ENCODE measurements at places on chromosomes 7 and 10. TPM values are rescaled to one million over a fixed set of nuclear protein-coding genes. Genes with fewer than 3 reads are reported as not detected.

STARD3NL gene
- total RNA-seq: 52.1 TPM

HMX3 gene
- not detected for total RNA-seq

FBXO24 gene
- total RNA-seq: not detected

PLPP4 gene
- total RNA-seq: not detected

DNA sequence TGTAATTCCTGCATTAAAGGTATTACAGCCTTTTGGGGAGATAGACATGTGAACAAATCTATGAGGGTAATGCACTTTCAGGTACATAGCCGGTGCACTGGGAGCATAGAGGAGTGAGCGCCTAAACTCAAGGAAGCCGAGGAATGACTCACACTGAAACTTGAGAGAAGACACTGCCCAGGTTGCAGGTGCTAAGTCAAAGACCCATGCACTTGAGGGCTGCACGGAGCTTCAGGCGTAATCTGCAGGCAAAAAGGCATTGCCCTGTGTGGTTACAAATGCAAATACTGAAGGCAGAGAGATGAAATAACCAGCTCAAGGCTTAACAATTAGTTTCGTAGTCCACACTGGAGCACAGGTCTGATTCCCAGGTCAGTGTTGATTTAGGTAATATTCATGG, 51.0 kb upstream of the OSBPL3 start:
- no peak overlapping the region for H3K27ac ChIP-seq
- no peak overlapping the region for H3K4me3 ChIP-seq
- no peak for DNase-seq

DNA sequence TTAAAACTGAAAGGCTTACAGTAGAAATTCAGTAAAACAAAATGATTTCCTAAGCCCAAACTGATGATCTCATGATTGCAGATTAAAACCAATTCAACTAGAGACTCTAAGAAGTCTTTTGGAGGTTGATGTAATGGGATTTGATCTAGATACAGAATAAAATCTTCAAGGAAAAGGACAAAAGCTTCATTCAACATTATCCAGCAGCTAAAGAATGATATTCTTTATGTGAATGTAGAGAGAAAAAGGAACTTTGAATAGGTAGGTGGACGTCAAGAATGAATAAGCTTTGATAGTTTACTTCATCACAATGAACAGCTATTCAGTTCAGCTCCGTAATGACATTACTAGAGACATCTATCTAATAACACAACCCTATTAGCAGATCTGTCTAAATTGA, 744.4 kb downstream of the PHTF2 start:
- no peak overlapping the region for H3K27ac ChIP-seq
- DNase-seq: no peak
- no peaks in the 10 kb centered on the region for H3K4me1 ChIP-seq
- no peaks in the 10 kb centered on the region for H3K27me3 ChIP-seq

DNA sequence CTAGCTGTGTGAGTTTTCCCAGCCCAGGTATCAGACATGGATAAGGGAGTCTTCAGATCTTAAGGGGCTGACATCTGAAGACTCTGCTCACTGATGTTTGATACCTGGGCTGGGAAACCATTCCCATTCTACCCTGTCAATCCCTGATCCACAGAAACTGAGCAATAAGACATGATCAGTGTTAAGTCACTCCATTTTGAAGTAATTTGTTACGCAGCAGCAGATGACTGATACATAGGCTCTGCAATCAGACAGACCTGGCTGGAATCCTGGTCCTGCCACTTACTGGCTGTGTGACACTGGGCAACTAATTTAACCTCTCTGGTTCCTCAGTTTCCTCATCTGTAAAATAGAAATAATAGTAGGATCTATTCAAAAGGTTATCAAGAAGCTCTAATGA, 6.6 kb downstream of the DCLRE1C start:
- no peaks in the 10 kb centered on the region for H3K27me3 ChIP-seq
- no peak overlapping the region for H3K4me3 ChIP-seq
- H3K4me1 ChIP-seq: peaks cover 25% of the 10 kb centered on the region
- H3K36me3 ChIP-seq: peaks cover 6% of the 10 kb centered on the region
- no peak overlapping the region for H3K27ac ChIP-seq

- peak overlapping the region; percentile 94 for H3K27ac ChIP-seq
- H3K4me3 ChIP-seq: peak overlapping the region; percentile 25
- no peak for DNase-seq
- peaks cover 69% of the 10 kb centered on the region for H3K4me1 ChIP-seq
- H3K36me3 ChIP-seq: peaks cover 6% of the 10 kb centered on the region
- H3K27me3 ChIP-seq: no peaks in the 10 kb centered on the region
Observed at GRCh38 chr10:109919220-109919619, 4.1 kb downstream of the XPNPEP1 start.

DNA sequence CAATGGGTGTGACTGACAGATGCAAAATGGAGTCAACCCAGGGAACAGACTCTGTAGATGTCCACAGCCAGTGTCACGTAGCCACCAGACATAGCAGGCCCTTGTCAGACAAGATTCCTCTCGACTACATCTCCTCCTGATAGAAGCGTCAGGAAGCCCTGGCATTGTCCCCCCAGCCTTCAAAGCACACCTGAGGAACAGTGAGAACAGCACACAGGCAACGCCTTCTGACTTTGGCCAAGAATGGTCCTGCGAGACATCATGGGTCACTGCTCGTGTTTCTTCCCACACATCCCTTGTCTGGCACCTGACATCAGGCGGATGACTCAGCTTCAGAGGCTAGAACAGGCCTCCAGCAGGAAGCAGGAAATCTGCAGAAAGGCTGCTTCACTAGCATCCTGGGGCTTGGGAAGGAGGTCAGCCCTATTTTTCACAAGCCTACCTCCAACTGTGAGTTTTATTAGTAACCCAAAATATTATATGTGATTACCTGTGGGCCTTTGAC, 52.8 kb upstream of the GPR26 start:
- no peaks in the 10 kb centered on the region for H3K36me3 ChIP-seq
- DNase-seq: no peak
- no peak overlapping the region for H3K27ac ChIP-seq
- peaks cover 18% of the 10 kb centered on the region for H3K27me3 ChIP-seq
- H3K4me3 ChIP-seq: no peak overlapping the region
- H3K4me1 ChIP-seq: no peaks in the 10 kb centered on the region

DNA sequence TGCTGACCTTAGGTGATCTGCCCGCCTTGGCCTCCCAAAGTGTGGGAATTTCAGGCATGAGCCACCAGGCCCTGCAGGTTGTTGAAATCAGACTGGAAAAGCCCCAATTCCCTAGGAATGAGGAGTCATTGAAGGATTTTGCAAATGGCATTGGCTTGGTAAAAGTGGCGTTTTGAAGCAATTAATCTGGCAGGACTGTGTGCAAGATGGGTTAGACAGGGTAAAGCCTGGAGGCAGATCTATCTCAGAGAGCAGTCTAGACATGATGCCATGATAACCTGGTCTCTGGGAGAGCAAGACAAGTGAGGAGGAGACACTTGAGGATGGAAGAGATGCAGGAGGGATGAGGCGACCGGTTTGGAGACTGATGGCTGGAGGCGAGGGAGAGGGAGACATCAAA, 45.7 kb upstream of the UBE2H start:
- no peak overlapping the region for H3K4me3 ChIP-seq
- H3K27me3 ChIP-seq: no peaks in the 10 kb centered on the region
- no peaks in the 10 kb centered on the region for H3K4me1 ChIP-seq
- no peak for DNase-seq
- H3K27ac ChIP-seq: no peak overlapping the region

DNA sequence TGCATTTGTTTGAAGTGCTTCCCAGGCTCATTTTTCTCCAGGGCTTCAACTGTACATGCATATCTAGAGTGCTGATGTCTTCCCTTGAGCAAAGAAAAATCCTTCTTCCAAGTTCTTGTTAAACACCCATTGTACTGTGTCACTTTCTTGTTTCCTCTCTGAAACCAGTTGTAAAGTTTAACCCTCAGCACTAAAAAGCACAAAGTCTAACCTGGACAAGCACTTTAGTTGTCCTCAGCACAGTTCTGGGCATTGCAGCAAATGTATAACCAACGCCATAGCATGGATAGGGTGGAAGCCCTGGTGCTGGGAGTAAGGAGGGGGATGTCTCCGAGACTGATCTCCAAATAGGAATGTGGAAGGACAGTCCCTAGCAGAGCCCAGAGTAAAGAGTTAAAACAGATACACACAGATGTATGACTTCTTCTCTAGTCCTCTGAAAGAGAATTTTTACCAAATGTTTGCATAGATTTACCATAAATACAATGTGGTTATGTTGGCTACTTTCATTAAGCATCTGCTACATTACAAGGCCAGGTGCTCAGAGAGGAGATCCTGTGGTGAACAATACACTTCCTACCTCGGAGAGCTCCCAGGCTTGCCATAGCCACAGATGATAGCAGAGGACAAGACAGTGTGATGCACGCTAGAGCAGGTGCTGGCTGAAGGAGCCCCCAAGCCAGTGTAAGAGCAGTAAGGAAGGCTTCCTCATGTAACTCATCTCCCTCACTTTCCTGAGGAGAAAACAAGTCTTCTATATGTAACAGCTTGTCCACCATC, 57.0 kb downstream of the DNAJC12 start:
- DNase-seq: no peak
- H3K36me3 ChIP-seq: no peaks in the 10 kb centered on the region
- H3K27me3 ChIP-seq: no peaks in the 10 kb centered on the region
- H3K4me1 ChIP-seq: peaks cover 9% of the 10 kb centered on the region

DNA sequence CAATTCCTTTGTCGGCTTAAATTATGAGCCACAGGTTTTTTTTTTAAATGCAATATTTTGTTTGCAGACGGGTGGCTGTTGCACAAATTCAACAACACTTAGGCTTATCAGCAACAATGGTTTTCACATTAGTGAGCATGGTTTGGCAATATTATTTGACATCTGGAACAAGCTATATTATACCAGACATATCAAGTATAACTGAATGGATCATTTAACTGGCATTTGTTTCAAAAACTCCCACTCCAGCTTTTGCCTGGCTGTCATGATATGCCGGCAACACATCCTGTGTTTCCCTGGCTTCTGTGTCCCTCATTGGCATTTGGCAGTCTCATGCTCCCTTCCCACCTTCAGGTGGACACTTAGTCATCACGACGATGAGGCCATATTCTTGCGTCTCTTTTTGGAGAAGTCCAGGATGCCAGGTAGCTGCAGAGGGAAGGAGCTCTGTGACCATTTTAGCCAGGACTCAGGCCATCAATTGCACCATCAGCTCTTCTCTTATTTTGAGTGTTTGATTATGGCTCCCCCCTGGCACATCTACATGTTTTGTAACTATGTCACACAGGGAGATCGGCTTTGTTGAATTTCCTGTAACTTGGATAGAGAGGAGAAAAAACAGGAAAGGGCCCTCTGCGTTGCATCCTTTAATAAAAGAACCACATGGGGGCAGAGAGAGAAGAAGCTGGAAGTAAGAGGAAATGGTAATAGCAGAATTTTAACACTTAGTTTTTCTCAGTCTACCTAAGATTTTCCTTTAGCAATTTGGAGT, 413.9 kb downstream of the LRMDA start:
- H3K27me3 ChIP-seq: peaks cover 18% of the 10 kb centered on the region
- no peaks in the 10 kb centered on the region for H3K36me3 ChIP-seq
- no peak overlapping the region for H3K27ac ChIP-seq
- H3K4me3 ChIP-seq: no peak overlapping the region

DNA sequence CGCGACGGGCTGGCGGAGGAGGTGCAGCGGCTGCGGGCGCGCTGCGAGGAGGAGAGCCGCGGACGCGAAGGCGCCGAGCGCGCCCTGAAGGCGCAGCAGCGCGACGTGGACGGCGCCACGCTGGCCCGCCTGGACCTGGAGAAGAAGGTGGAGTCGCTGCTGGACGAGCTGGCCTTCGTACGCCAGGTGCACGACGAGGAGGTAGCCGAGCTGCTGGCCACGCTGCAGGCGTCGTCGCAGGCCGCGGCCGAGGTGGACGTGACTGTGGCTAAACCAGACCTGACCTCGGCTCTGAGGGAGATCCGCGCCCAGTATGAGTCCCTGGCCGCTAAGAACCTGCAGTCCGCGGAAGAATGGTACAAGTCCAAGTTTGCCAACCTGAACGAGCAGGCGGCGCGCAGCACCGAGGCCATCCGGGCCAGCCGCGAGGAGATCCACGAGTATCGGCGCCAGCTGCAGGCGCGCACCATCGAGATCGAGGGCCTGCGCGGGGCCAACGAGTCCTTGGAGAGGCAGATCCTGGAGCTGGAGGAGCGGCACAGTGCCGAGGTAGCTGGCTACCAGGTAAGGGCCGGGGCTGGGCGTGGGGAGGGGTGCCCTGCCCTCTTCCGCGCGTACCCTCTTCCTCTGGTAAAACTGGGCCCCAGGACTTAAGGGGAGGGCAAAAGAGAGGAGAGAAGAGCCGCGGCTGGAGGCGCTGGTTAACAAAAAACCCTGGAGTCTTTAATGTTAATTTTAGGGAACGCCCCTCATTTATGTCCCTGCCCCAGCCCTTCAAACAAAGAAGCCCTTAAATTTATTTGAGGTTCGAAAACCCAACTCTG, 987 bp downstream of the INA start:
- peaks cover 61% of the 10 kb centered on the region for H3K27me3 ChIP-seq
- peaks cover 7% of the 10 kb centered on the region for H3K36me3 ChIP-seq
- H3K4me3 ChIP-seq: no peak overlapping the region
- H3K27ac ChIP-seq: no peak overlapping the region
- H3K4me1 ChIP-seq: no peaks in the 10 kb centered on the region

- H3K4me3 ChIP-seq: peak overlapping the region; percentile 12
- no peak for DNase-seq
- no peaks in the 10 kb centered on the region for H3K27me3 ChIP-seq
Observed at GRCh38 chr10:28331841-28332240, 29.0 kb upstream of the MPP7 start.

GRCh38 chr10:15310776-15311568, 60.1 kb downstream of the FAM171A1 start:
- no peaks in the 10 kb centered on the region for H3K4me1 ChIP-seq
- no peaks in the 10 kb centered on the region for H3K27me3 ChIP-seq
- H3K4me3 ChIP-seq: no peak overlapping the region

DNA sequence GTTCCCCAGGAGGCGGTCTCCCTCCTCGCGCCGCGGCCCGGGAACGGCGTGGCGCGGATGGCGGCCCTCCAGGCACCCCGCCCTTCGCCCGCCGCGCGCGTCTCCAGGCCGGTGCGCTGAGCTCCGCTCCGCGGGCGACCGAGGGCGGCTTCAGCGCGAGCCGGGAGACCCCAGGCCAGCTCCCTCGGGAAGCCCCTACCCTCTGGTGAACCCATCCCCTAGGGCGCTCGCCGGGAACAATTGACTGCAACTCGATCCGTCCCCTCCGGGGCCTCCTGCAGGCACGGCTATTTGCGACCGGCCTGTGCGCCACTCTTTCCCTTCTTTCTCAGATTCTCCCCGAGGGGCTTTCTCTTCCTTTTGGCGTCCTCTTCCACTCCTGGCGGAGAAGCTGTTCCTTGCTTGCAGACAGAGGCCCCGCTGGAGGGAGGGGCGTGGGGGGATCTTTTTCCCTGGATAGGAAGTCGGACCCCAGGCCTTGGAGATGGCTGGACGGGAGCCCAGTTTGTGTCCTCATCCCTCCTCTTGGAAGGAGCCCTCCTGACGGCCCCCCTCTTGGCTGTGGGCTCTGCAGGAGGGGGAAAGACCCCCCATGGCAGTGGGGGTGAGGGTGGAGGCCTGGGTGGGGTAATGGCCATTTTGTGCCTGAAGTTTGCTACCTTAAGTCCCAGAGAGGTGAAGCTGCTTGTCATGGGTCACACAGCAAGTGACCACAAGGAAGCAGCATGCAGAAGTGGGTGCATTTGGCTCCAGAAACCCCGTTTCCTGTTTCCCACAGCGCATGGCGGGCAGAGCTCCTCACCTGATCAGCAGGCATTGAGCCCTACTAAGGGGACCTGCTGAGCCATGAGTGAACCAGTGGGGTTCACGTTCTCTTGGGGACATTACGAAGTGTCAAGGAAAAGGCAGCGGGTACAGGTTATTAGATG, 171.2 kb upstream of the TNRC18 start:
- no peak for DNase-seq
- peaks cover 24% of the 10 kb centered on the region for H3K4me1 ChIP-seq
- no peaks in the 10 kb centered on the region for H3K36me3 ChIP-seq
- peak overlapping the region; percentile 78 for H3K4me3 ChIP-seq
- peaks cover 19% of the 10 kb centered on the region for H3K27me3 ChIP-seq
- peak overlapping the region; percentile 50 for H3K27ac ChIP-seq

All from natural killer cell treated with Interleukin-12 subunit alpha and Interleukin-12 subunit beta and Interleukin-15 and Interleukin-18, amount 100 ng/mL, for 72 hours (primary cell).